Esophagus squamous epithelium (tissue), 5 donors: ENCODE measurements at places on chromosomes 13 and 19.

- no peak for DNase-seq
Measured at GRCh38 chr13:104779311-104779993, 1713.2 kb upstream of the SLC10A2 start.

GRCh38 chr13:29429286-29429900, 166.1 kb downstream of the SLC7A1 start:
- DNase-seq = no peak

DNA sequence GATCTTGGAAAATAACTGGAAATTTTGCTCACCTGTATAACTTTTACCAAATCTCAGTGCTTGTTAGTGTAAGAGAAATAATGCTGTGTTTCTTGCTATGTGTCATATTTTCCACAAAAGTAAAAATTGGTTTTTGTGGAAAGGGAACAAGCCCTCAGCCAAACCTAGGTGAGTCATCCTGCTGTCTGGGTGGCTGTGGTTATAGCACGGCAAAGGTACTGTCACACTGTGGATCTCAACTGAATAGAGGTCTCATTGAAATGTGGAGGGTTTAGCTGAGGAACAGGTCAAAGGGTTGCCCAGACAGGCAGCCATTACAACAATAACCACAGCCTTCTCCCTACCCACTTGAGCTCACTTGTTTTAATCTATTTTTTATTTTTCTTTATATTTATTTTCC, 338.8 kb upstream of the DACH1 start:
- DNase-seq = no peak

DNA sequence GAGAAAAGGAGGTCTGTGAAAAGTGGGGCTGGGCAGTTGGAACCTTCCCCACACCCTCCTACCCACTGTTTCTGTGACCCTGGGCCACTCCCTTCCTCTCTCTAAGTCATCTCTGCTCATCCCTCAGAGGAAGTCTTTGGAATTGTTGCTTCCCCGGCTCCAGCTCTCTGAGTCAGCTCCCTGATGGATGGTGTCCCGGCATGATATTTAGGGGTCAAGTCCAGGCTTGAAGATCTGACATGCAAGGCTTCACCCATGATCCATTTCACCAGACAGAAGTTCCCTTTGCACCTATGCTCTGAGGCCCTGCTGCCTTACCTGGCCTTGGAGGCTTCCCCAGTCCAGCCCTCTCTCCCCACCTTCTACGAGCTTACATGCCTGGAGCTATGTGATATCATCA, 13.3 kb downstream of the EXOC3L2 start:
- no peak for DNase-seq

- no peak for DNase-seq
Measured at GRCh38 chr13:65461590-65461989, 1768.5 kb downstream of the PCDH9 start.

DNA sequence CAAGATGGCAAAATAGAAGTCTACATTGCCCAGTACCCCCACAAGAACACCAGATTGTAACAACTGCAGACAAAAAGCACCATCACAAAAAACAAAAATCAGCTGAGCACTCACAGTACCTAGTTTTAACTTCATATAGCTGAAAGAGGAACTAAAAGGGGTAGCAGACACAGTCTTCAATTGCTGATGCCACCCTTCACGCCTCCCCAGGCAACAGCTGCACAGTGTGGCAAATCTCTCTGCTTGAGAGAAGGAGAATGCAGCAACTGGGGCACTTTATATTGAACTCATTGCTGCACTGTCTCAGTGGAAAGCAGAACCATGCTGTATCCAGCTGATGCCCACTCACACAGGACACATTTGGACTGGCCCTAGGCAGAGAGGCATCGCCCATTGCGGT, 2714.5 kb upstream of the PCDH20 start:
- no peak for DNase-seq

- DNase-seq = no peak
Measured at GRCh38 chr19:6664916-6665315, 5.0 kb downstream of the TNFSF14 start.

DNA sequence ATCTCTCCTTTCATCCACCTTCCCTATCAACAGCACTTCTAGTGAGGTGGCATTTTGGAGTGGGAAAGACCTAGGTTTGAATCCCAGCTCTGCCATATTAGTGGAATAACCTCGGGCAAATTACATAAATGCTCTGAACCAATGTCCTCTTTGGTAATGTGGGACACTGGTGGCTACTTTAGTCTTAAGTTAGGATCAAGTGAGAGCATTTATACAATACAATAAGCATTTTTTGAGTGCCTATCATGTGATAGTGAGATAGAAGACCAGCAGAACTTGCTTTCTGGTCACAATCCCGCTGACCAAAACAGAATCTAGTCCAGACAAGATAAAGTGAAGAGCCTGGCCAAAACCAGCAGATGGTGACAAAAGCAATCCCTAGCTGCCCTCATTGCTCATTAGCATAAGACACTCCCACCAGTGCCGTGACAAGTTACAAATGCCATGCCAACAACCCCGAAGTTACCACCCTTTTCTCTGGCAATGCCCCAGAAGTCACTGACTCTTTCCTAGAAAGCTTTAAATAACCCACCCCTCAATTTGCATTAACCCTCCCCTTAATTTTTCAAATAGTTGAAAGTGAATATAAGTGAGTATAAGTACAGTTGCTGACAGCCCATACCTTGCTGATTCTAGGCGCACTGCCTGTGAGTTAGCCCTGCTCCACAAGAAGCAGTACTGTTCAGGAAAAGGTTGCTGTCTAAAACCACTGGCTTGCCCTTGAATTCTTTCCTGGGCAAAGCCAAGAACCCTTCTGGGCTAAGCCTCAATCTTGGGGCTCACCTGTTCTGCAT, 28.9 kb upstream of the KPNA3 start:
- no peak for DNase-seq

DNA sequence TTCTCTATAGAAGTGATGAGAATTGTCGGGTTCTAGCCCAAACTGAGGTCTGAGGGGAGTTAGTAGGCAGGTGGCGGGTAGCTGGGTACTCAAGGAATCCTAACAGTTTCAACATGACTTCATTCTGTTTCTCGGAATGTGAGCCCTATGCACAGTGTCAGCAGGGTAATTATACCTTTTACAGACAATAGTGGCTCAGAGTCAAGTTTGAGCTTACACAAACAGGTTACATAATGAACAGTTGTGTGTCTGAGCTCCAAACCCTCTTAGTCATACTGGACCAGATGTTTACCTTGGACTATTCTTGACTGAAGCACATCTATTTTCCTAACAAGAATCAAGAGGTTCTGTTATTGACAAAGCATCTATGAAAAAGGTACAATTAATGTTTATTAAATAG, 1066.7 kb upstream of the PCDH20 start:
- DNase-seq = no peak

- no peak for DNase-seq
Measured at GRCh38 chr19:46787331-46788261, 798 bp downstream of the SLC1A5 start.

GRCh38 chr13:90049989-90050671, 1297.4 kb upstream of the MIR17HG start:
- DNase-seq = no peak

DNA sequence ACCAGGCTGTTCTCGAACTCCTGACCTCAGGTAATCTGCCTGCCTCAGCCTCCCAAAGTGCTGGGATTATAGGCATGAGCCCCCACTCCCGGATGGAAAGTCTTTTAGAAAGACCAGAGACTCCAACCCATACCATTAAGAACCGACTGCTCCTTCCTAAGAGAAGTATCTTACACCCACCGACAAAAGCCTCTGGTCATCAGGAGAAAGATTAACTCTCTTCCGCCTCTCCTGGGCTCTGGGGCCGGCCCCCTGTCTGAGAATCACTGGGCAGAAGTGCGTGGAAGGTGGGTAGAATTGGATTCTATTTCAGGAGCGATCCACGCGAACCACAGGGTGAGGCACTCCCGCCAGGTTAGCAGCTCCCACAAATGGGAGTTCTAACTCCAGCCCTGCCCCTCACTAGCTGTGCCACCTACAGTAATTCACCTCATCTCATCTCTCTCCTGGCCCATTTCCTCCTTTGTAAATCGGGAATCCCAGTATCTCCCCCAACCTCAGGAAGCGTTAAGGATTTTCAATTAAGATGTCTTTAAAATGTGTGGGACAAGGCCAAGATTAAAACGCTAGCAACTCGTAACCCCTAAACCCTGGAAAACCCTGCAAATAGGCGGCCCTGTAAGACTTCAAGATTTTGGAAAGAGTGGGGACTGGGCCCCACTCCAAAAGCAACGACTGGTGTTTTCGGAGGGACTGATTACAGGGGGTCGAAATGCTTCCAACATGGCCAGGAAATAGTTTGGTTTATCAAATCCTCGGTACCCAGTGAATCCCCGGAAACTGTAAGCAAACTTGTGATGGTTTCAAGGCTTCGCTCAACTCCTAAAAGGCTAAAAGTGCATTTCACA, 1.3 kb downstream of the HNRNPL start:
- DNase-seq = no peak

DNA sequence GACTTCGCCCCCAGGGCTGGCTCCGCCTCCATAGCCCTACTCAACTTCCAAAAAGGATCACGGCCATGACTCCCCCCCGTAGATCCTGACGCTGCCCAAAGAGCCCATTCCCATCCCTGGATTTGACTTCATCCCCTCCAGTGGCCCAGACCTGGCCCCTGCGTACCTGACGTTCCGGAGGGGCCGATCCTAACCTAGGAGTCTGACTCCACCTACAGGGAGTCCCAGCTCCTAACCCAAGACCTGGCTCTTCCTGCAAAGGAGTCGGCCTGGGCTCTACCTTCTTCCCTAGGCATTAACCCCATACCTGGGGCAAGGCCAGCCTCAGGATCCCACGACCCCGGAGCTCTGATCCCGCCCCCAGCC, 10.8 kb downstream of the STAP2 start:
- DNase-seq = no peak

DNA sequence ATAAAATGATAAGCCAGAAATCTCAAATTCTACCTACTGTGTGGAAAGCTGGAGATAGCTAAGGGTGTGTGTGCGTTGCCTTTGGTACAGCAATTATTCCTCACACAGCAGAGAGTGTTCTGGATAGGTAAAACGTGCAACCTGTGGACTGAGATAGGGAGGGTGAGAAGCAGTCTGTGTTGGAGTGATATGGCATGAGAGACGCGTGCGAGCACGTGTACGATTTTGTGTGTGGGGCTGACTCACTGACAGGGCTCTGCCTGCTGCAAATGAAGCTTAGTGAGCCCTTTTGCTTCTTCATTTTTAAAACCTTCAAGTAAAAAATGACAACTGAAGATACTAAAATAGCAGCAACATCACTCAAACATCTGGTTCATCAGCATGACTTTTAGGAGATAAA, 35.7 kb upstream of the SLC10A2 start:
- no peak for DNase-seq

GRCh38 chr13:49124693-49125304, 95.3 kb upstream of the MLNR start:
- no peak for DNase-seq

- no peak for DNase-seq
Measured at GRCh38 chr19:3821857-3822364, 35.7 kb upstream of the MATK start.

DNA sequence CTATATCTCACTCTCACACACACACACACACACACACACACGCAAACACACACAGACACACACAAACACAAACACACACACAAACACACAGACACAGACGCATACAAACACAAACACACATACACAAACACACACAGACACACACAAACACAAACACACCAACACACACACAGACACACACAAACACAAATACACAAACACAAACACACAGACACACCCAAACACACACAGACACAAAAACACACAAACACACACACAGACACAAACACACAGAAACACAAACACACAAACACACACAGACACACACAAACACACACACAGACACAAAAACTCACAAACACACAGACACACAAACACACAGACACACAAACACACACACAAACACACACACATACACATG, 329.0 kb downstream of the ZNF536 start:
- no peak for DNase-seq

GRCh38 chr19:19209372-19209771, 2.4 kb upstream of the NCAN start:
- no peak for DNase-seq

DNA sequence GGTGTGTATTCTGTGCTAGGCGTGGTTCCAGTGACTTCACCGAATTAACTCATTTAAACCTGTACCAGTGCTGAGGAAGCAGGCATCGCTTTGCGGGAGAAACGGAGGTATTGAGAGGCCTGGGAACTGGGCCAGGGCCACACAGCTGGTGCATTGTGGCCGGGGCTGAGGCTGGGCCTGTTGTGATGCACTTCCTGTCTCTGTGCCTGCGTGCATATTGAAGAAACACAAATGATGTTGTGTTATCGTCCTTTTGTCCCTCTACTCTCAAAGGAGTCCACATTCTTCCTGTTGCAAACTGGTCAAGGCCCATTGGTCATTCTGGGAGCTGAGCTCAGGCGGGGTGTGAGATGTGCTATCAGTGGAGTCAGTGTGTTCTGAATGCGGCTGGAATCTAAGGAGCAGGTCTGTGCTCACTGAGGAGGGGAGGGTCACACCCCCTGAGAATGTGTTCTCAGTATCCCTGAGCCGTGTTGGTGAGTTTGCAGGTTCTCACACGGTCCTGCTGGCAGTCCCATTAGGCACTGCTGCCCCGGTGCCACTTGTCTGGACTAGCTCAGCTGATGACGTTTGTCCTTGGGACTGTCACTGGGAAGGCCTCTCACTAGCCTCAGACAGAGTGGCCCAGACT, 62.1 kb downstream of the ARHGEF7 start:
- DNase-seq = no peak

DNA sequence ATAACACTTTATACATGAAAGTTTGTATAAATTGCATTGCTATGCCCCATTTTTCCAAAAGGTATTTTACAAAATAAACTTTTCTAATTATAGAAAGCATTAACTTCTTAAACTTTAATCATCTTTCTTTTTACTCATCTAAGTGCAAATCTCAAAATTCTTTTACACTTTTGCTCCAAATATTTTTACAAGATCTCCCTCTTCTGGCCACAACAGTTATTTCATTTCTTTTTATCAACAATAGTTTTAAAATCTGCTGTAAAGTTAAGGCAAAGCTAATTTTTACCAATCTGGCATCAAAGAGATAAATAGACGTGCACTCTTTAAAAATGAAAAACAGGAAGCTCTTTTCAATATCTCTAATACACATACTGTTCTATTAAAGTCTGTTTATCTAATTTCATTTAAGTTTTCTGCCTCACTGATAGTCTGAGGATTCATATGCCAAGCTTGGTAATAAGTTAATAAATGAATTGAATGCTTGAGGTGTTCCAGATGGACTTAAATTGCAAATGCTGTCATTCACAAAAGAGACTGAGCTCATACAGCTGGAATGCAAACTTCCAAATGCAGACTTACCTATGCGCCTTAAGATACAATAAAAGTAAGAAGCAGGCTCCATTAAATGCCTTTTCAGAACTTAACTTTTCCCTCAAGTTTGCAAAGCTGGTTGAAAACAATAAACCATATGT, 583.0 kb upstream of the ATXN8OS start:
- no peak for DNase-seq

- no peak for DNase-seq
Measured at GRCh38 chr19:18339723-18340122, 675 bp upstream of the PGPEP1 start.

DNA sequence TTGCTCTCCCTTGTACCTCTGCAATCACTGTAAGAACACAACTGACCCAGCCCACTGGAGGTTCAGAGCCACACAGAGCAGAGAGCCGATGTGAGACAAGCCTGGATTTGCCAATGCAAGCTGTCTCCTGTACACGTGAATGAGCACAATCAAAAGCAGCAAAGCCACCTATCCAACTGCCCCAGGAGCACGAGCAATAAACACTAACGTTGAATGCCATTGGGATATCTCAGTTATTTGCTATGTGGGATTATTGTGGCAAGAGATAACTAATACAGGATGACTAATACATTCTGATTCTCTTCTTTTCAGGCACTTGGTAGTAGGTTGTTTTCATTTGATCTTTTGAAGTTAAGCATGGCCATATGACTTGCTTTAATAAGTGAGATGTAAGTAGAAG, 85.2 kb upstream of the FAM216B start:
- no peak for DNase-seq
